ENCODE measurements at places on chromosomes 6 and 20. TPM values are rescaled to one million over a fixed set of nuclear protein-coding genes. Genes with fewer than 3 reads are reported as not detected.

C20orf141 gene
- total RNA-seq: not detected

UNC5CL gene
- total RNA-seq: 0.58 TPM

MMP24 gene
- 0.52 TPM for total RNA-seq

TRIM40 gene
- total RNA-seq: not detected

CPNE5 gene
- 0.29 TPM for total RNA-seq

- H3K27me3 ChIP-seq: no peaks in the 10 kb centered on the region
- H3K4me3 ChIP-seq: no peak overlapping the region
- H3K4me1 ChIP-seq: peaks cover 14% of the 10 kb centered on the region
- peak; percentile 92 for DNase-seq
- H3K27ac ChIP-seq: no peak overlapping the region
Measured at GRCh38 chr6:26394289-26394688, 7.8 kb upstream of the BTN3A1 start.

DNA sequence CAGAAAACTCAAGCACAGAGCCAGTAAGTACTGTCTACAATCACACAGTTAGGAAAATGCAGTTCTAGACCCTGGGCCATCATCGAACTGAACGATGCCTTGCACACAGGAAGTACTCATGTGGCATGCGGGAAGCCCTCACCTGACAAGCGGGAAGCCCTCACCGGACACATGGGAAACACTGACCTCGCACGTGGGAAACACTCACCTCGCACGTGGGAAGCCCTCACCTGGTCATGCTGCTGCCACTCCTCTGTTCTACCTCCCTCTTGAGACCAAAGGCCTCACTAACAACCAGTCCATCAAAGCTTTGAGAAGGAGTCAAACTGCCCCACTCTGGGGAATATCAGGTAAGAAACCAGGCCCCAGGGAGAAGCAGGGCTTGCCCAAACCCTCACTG lies 105.6 kb upstream of the PTPRT start:
- no peak overlapping the region for H3K27ac ChIP-seq
- H3K4me3 ChIP-seq: no peak overlapping the region
- DNase-seq: no peak
- no peaks in the 10 kb centered on the region for H3K36me3 ChIP-seq
- H3K4me1 ChIP-seq: no peaks in the 10 kb centered on the region

DNA sequence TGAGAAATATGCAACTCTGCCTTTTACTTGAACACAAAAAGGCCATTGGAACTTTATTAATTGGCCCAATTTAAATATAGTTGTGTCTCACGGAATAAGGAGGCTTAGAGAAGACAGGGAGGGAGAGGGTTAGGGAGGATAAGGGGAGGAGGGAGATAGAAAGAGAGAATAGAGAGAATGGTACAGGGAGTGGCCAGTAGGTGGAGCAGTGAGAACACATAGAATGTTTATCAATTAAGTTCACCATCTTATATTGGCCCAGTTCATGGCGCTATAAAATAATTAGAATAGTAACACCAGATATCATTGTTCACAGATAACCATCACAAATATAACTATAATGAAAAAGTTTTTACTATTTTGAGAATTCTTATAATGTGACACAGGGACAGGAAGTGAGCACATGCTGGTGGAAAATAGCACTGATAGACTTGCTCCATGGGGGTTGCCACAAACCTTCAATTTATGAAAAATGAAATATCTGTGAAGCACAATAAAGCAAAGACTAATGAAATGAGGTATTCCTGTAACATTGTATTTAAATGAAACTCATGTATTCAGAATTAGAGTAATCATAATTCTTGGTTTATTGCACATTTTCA lies 374.1 kb upstream of the MANEA start:
- H3K27ac ChIP-seq: no peak overlapping the region
- H3K4me1 ChIP-seq: no peaks in the 10 kb centered on the region
- H3K27me3 ChIP-seq: no peaks in the 10 kb centered on the region
- no peaks in the 10 kb centered on the region for H3K36me3 ChIP-seq
- peak; percentile 47 for DNase-seq

- no peak for DNase-seq
- H3K27ac ChIP-seq: no peak overlapping the region
- H3K36me3 ChIP-seq: no peaks in the 10 kb centered on the region
- H3K4me1 ChIP-seq: peaks cover 5% of the 10 kb centered on the region
- H3K27me3 ChIP-seq: no peaks in the 10 kb centered on the region
- H3K4me3 ChIP-seq: no peak overlapping the region
Measured at GRCh38 chr6:14547284-14547998, 429.9 kb downstream of the CD83 start.

DNA sequence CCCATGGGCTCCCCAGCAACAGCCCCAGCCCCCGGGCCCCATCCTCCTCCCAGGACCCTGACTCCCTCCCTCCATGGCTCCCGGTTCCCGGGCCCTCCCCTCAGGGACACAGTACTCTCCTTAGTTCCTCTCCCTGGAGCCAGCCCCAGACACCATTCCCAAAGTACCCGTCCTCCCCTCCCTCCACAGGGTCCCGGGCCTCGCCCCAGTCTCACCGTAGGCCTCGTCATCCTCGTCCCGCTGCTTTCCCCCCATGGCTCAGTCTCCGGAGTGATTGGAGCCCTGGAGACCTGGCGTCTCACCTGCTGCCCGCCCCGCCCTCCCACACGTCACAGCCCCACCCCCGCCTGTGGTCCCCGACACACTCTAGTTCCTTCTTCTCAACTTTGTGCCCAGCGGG lies at the start of gene SLC44A4:
TSS of gene SLC44A4 (minus strand) at position 272 of the 400 bp plus-strand sequence. CDS start at position 255, 17 bp downstream.
- peak; percentile 26 for DNase-seq
- peak within 1 kb of the TSS; percentile 49 for H3K27ac ChIP-seq
- H3K4me3 ChIP-seq: peak within 1 kb of the TSS; percentile 29
- H3K27me3 ChIP-seq: no peaks in the 10 kb centered on the region

DNA sequence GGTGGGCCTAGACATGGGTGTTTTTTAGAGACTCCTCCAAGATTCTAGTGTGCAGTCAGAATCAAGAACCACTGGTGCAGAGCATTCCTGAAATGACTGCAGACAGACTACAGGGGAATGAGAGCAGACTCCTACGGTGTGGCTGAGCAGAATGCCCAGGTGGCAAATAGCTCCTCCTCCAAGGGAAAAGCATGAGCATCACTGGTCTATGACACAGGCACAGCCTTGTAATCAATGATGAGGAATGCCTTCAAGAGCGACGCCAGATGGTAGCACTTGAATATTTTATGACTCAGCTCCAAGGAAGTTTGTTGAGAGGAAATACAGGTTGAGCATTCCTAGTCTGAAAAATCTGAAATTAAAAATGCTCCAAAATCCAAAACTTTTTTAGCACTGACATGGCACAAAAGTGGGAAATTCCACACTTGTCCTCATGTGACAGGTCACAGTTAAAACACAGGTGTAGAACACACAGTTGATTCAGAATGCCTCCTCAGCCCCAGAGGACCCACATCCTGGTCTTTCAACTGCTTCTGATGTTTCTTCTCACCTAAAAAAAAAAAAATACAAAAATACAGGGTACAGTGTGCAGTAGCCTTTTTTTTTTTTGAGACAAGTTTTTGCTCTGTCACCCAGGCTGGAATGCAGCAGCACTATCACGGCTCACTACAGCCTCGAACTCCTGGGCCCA lies 10.6 kb upstream of the FAM8A1 start:
- H3K27me3 ChIP-seq: no peaks in the 10 kb centered on the region
- no peak overlapping the region for H3K27ac ChIP-seq
- peaks cover 12% of the 10 kb centered on the region for H3K4me1 ChIP-seq
- no peaks in the 10 kb centered on the region for H3K36me3 ChIP-seq

- H3K27ac ChIP-seq: no peak overlapping the region
- no peak overlapping the region for H3K4me3 ChIP-seq
- no peak for DNase-seq
- peaks cover under 1% of the 10 kb centered on the region for H3K4me1 ChIP-seq
- no peaks in the 10 kb centered on the region for H3K27me3 ChIP-seq
Measured at GRCh38 chr6:130964289-130964688, 98.8 kb downstream of the EPB41L2 start.

- H3K27ac ChIP-seq: no peak overlapping the region
- no peak overlapping the region for H3K4me3 ChIP-seq
- H3K4me1 ChIP-seq: peaks cover 11% of the 10 kb centered on the region
- no peak for DNase-seq
Measured at GRCh38 chr6:38355519-38355918, 284.2 kb downstream of the BTBD9 start.

GRCh38 chr6:20732896-20733295 lies 198.6 kb downstream of the CDKAL1 start:
- no peak overlapping the region for H3K4me3 ChIP-seq
- DNase-seq: no peak
- no peaks in the 10 kb centered on the region for H3K27me3 ChIP-seq
- no peaks in the 10 kb centered on the region for H3K36me3 ChIP-seq

- no peak for DNase-seq
- H3K27ac ChIP-seq: no peak overlapping the region
- no peaks in the 10 kb centered on the region for H3K36me3 ChIP-seq
- H3K4me3 ChIP-seq: no peak overlapping the region
Measured at GRCh38 chr6:113805173-113805790, 51.9 kb upstream of the MARCKS start.

GRCh38 chr6:51299621-51300380 lies 481.1 kb downstream of the TFAP2B start:
- no peak overlapping the region for H3K4me3 ChIP-seq
- no peaks in the 10 kb centered on the region for H3K36me3 ChIP-seq
- no peak overlapping the region for H3K27ac ChIP-seq

GRCh38 chr20:24446811-24447210 lies 22.6 kb upstream of the SYNDIG1 start:
- no peak overlapping the region for H3K4me3 ChIP-seq
- H3K4me1 ChIP-seq: no peaks in the 10 kb centered on the region
- DNase-seq: no peak
- H3K27ac ChIP-seq: no peak overlapping the region
- no peaks in the 10 kb centered on the region for H3K36me3 ChIP-seq

GRCh38 chr6:80478030-80478429 lies 371.6 kb downstream of the BCKDHB start:
- DNase-seq: no peak
- no peaks in the 10 kb centered on the region for H3K36me3 ChIP-seq
- no peak overlapping the region for H3K27ac ChIP-seq
- H3K4me1 ChIP-seq: 0 out of 2 replicates have a peak, but pooled peaks cover 4% of the 10 kb centered on the region
- no peaks in the 10 kb centered on the region for H3K27me3 ChIP-seq

DNA sequence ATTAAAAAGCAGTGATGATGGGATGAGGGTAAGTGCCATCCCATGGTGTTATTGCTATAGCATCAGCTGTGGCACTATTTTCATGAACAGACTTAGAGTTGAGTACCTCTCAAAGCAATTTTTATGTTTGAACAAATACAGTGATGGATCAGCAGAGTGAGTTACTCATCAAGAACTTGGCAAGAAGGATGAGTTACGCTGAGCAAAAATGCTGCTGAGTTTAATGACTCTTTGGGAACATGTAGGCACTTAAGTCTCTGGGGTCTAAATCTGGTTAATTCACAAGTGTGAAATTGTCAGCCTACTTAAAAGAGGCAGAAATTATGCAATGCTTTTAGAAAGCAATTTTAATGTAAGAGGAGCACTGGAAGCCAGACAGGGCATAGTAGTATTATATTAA lies 78.5 kb upstream of the AHI1 start:
- peaks cover 12% of the 10 kb centered on the region for H3K4me1 ChIP-seq
- DNase-seq: peak; percentile 74
- no peak overlapping the region for H3K27ac ChIP-seq
- no peaks in the 10 kb centered on the region for H3K27me3 ChIP-seq
- H3K4me3 ChIP-seq: no peak overlapping the region
- H3K36me3 ChIP-seq: no peaks in the 10 kb centered on the region

GRCh38 chr20:2817341-2817726 lies 1.2 kb downstream of the TMEM239 start:
- H3K27ac ChIP-seq: no peak overlapping the region
- peaks cover 19% of the 10 kb centered on the region for H3K4me1 ChIP-seq
- peaks cover 3% of the 10 kb centered on the region for H3K27me3 ChIP-seq

- H3K36me3 ChIP-seq: no peaks in the 10 kb centered on the region
- H3K4me1 ChIP-seq: no peaks in the 10 kb centered on the region
- DNase-seq: peak; percentile 67
- peak overlapping the region; percentile 85 for H3K4me3 ChIP-seq
Measured at GRCh38 chr6:99588618-99589289, 17.9 kb upstream of the PRDM13 start.

DNA sequence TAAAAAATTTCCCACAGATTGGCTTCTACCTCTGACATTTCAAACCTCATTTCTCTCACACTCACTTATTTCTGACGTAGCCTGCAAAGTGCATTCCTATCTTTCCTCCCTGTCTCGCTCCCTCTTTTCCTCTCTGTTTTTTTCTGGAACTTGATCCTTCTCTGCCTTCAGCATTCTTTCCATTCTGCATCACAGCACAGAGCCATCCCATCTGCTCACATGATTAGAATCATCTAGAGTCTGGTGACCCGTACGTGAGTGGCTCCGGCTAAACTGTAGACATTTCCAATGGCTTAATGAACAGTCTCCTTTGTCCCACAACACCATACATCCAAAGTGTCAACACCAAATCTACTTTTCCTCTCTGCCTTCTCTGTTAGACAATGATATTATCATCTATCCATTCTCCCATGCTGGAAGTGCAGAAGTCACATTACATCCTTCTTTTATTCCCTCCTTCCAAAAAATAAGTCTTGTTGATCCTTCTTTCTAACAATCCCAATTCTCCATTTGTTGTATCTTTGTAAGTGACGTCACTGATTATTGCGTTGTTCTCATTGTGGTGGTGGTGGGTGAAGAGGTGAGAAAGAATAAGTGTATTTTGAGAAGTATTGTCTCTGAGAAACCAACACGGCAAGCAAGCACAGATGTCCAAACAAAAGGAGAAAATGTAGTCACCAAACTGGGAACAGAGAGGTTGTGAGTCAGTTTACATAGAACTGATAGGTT lies 41.6 kb downstream of the OPRM1 start:
- H3K27me3 ChIP-seq: peaks cover 18% of the 10 kb centered on the region
- no peaks in the 10 kb centered on the region for H3K36me3 ChIP-seq
- H3K4me1 ChIP-seq: no peaks in the 10 kb centered on the region

GRCh38 chr6:3987576-3987975 lies 91.4 kb downstream of the FAM217A start:
- no peak for DNase-seq
- H3K27ac ChIP-seq: no peak overlapping the region
- H3K4me3 ChIP-seq: no peak overlapping the region

DNA sequence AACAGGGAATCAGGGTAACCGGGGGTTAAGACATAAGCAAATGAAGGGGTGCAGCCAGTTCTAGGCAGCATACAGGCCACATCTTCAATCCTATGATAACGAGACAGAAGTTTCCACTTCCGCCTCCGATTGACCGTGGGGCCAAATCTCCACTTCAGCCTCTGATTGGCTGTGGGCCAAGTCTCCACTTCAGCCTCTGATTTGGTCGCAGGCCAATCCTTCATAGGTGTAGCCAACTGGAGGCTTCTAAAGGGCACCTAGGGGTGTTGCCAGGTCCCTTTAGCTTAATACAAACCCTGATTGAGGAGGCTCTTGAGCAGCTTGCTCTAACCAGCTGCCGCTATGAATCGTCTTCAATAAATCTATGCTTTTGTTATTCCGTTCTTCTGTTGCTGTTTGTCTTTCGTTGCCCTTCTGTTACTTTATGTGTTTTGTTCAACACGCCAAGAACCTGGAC lies 2.1 kb upstream of the ERGIC3 start:
- H3K36me3 ChIP-seq: peaks cover 7% of the 10 kb centered on the region
- H3K27ac ChIP-seq: no peak overlapping the region
- H3K27me3 ChIP-seq: no peaks in the 10 kb centered on the region
- peaks cover 14% of the 10 kb centered on the region for H3K4me1 ChIP-seq
- no peak overlapping the region for H3K4me3 ChIP-seq

GRCh38 chr6:126134491-126134890 lies 148.2 kb downstream of the TRMT11 start:
- no peak overlapping the region for H3K4me3 ChIP-seq
- H3K27ac ChIP-seq: no peak overlapping the region
- H3K36me3 ChIP-seq: no peaks in the 10 kb centered on the region
- DNase-seq: no peak
